ENCODE measurements at places on chromosomes 11 and 22. TPM values are rescaled to one million over a fixed set of nuclear protein-coding genes. Genes with fewer than 3 reads are reported as not detected.

Gene TBRG1
- total RNA-seq, result 42.7 TPM

Gene POLR2L
- 14.5 TPM for total RNA-seq

Gene CASP5
- 0.47 TPM for total RNA-seq

Gene TCN2
- 8.4 TPM for total RNA-seq

Gene ZNF215
- 5.6 TPM for total RNA-seq

Gene NXPE4
- not detected for total RNA-seq

Gene RIMBP3B
- 0.62 TPM for total RNA-seq

Gene ZFTA
- total RNA-seq, result 90.3 TPM

Gene GLYAT
- total RNA-seq, result 0.31 TPM

Measured in occipital lobe (tissue), 3 donors.